Renal pelvis (tissue), 12 donors: ENCODE measurements at places on chromosomes 3 and 15. TPM values are rescaled to one million over a fixed set of nuclear protein-coding genes. Genes with fewer than 3 reads are reported as not detected.

The CSPG5 gene
- polyA plus RNA-seq = 1.5 TPM

The PATL2 gene
- 1.5 TPM for polyA plus RNA-seq

The VPS18 gene
- 18.4 TPM for polyA plus RNA-seq

The UTS2B gene
- 0.95 TPM for polyA plus RNA-seq

The JAGN1 gene
- 49.8 TPM for polyA plus RNA-seq

DNA sequence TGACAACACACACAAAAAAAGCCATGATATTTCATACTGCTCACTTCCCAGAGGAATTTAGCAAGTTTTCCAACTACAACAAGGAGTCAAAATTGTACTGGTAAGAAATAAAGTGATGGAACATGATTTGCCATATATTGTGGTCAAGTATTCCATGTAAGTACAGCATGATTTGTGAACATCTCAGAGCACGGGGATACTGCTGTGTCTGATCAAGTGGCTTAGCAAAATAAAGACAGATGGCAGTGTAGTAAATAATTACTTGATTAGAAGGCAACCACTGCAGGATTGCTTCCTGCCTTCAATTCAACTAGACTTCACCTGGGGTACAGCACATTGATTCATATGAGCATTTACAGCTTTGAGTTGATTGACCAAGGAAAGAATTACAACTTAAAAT lies 51.6 kb upstream of the DUT start:
- DNase-seq = no peak

DNA sequence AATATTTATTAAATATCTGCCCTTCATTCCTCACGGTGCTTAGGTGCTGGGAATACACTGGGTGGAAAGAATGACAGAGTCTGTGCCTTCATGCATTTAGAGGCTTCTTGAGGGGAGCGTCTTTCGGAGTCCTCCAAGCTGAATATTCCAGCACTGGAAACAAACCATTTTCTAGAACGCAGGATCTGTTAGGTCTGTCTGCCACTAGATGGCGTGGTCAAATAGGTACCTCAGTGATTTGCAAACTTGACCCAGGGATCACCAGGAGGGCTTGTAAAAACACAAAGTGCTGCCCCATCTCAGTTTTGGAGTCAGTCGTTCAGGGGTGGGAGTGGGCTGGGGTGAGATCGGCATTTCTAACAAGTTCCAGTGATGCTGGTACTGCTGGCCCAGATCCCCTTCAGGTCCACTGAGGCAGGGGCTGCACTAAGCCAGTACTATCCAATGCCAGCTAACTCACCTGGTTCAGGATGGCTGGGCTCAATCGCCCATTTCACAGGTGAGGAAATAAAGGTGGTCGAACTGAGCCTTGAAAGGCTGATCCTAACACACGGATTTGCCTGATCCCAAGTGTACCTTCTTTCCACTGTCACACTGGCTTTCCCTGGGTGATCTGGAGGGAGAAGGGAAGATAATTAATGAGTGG lies 14.8 kb downstream of the ARNT2 start:
- DNase-seq = no peak

DNA sequence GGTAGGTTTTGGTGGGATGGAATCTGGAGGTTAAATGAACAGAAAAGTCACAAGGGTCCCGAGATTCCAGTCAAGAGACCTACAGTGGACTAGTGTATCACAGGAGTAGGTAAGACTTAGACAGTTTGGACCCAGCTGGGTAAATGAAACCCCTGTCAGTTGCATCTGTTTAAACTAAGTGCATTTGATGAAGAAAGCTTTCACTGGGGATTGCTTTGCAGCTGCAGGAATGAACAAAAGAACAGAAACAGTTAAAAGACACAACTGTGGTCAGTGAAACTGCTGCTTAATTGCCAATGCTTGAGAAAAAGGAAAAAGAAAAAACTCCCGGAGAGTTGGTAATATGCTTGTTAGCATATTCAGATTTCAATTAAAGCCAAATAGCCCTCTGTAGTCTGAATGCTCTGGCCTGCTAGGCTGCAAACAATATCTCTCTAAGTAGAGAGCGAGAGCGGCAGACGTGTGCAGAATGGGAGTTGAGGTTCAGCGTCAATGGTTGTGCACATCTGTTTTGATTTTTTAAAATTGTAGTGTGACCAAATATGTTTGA lies 37.1 kb downstream of the OXNAD1 start:
- DNase-seq = no peak

DNA sequence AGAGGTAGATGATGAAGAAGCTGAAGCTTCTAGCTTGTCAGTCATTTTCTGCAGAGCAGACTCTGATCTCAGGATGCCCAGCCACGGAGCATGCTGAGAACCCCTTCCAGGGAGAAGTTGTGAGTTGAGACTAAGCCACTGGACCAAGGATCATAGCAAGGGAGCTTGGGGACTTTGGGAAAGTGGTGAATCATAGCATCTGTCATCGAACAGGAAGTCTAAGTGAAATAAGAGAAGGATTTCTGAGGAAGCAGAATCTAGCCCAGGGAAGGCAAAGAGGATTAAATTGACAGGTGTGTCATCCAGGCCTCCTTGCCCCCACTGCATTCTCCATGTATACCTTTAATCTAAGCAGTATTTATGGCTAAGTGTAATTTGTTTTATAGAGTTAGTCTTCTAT lies 71.8 kb upstream of the TMEM108 start:
- DNase-seq = no peak

DNA sequence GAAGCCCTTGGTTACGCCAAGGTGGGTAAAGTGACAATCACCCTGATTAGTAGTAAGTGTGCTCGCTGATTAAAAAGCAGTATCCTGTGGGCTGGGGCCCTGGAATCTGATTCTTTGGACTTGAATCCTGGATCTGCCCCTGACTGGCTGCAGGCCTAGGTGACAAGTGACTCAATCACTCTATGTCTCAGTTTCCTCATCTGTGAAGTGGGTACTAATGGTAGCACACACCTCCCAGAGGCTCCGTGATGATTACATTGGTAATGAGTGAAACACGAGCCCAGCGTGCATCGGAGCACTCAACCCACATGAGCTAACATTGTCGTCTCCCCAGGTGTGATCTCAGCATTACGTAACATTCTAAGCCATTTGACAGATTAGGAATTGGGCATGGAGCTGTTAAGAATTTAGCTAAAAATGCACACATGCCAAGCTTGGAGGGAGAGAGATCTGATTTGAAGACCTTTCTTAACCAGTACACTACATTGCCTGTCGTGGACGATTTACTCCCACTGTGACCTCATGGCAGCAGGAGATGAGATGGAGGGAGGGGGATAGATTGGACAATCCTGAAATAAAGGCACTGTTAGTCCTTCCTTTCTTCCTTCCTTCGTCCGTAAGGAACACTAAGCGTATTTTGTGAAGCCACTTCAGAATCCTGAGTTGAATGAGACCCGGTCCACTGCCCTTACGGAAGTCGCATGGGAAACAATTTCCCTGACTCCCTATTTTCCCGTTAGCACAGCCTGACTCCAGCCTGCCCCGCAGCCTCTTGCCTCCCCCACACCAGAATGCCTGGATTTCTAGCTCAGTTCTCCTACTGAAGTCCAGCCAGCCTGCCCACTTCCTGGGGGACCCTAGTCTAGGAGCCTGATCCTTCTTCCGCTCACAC lies 32.1 kb downstream of the MGLL start:
- peak; percentile 33 for DNase-seq

- DNase-seq = no peak
Observed at GRCh38 chr3:72102112-72102616, 317.2 kb upstream of the PROK2 start.

DNA sequence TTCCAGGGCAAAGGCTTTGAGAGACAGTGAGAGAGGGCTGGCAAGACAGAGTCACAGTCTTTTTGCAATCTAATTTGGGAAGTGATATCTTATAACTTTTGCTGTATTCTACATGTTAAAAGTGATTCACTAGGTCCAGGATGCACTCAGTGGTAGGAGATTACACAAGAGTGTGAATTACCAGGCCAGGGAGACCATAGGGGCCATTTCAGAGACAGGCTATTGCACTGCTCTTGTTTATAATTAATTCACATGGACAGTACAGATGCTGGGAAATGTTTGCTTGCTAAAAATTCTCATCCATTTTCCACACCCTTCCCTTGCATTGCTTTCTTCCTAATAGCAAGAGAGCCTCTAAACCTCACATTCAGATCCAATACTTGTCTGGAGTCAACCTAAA lies 22.6 kb upstream of the POMGNT2 start:
- no peak for DNase-seq

DNA sequence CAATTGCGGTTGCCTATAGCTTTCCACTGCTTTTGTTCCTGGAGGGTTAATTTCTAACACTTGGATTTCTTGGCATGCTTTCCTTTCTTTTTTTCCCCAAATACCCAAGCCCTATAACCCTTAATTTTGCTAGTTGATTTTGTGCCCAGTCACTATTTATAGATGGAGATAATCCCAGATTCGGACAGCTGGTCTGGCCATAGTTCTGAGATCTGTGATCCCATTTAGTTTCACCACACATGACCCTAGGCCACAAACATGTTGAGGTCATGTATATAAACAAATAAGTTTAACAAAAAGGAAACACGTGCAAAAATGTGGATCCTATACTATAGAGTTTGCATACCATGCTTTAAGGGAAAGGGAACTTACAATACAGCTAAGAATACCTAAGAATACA lies 111.4 kb downstream of the ZMAT3 start:
- DNase-seq = no peak

DNA sequence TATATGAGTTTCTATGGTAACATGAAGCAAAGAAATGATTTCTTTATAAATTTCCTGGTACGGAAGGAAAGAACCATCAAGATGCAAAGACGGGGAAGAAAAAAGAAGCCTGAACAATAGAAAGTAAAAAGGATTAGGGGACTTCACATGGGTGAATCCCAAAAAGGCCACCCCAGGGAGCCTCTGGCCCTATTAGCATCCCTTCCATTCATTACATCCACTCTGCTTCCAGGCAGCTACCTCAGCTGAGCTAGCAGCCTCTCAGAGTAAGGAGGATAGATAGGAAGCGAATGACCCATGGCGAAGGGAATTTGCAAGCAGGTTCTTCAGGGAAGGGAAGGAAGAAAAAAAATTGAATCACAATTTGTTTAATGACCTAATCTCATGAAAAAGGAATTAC lies 81.6 kb downstream of the GABRB3 start:
- no peak for DNase-seq

DNA sequence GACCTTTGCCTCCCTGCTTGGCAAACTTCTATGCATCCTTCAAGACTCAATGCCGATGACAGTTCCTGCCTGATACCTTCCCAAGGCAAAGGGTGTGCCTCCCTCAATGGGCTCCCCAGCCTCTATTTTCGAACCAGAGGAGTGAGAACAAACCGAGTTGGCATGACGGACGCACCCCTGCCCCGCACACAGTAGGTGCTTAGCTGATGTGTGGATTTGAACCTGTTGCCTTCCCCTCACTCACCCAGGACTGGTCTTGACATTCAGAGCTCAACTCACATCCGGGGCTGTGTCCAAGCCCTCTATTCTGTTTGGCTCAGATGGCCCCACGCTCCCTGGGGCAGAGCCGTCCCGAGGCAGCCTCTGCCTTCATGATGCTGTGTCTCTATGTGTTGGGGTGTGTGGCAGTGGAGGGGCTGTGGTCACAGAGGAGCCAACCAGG lies 52.2 kb upstream of the SLC6A11 start:
- DNase-seq = no peak

GRCh38 chr3:147521646-147522045 lies 112.5 kb downstream of the ZIC1 start:
- no peak for DNase-seq

- DNase-seq = no peak
Observed at GRCh38 chr15:69504352-69505040, 51.9 kb downstream of the RPLP1 start.
